ENCODE measurements at places on chromosomes 6 and 20. TPM values are rescaled to one million over a fixed set of nuclear protein-coding genes. Genes with fewer than 3 reads are reported as not detected.
A peak's percentile ranks its signal among the peaks of the same experiment; 100 is the strongest.

DNA sequence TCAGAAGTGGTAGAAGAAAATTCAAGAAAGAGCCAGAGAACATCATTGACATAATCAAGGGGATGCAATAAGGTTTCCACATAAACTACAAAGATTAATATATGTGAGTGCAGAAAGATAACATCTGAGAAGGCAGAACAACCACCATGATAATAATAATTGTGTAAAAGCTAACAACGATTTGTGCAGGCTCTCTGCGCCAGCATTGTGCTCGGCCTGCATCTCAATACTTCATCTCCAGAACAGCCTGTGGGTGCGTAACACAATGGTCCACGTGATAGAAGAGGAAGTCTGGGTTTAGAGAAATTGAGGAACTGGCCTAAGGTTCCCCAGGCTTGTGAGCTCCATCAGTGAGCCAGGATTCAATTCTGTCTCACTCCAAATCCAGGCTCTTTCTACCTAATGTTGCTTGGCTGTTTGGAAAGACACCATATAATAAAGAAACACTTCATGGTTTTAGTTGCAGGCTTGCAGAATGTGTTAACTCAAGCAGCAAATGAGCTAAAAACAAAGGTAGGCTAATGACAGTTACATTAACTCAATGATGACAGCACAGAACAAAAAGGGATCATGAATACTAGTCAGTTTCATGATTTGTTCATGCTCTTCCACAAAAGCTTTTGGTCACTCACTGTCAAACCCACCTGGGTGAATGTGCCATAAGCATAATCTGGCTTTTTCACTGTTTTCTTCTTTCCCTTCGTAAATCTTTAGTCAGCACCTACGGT lies 71.2 kb downstream of the LY86 start:
- peak; percentile 50 for DNase-seq

DNA sequence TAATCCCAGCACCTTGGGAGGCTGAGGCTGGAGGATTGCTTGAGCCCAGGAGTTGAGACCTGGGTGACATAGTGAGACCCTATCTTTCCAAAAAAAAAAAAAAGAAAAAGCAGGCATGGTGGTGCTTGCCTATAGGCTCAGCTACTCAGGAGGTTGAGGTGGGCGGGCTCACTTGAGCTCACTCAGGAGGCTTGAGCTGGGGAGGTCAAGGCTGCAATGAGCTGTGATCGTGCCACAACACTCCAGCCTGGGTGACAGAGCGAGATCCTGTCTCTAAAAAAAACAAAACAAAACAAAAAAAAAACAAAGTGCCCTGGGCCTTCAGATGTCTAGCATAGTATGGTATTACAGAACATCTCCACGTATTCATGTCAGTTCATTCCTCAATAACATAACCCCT lies 42.9 kb downstream of the ZFAND3 start:
- no peak for DNase-seq

DNA sequence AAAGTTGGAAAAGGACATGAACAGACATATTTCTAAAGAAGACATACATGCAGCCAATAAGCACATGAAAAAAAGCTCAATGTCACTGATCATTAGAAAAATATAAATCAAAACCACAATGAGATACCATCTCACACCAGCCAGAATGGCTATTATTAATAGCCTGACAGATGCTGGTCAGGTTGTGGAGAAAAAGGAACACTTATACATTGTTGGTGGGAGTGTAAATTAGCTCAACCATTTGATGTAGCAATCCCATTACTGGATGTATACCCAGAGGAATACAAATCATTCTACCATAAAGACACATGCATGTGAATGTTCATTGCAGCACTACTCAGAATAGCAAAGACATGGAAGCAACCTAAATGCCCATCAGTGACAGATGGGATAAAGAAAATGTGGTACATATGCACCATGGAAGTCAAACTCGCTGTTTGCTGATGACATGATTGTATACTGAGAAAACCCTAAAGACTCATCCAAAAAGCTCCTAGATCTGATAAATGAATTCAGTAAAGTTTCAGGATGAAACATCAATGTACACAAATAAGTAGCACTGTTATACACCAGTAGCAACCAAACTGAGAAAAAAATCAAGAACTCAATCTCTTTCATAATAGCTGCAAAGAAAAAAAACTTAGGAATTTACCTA lies 196.8 kb downstream of the ADGB start:
- DNase-seq = no peak

- DNase-seq = no peak
Measured at GRCh38 chr6:127205036-127205435, 61.6 kb upstream of the RNF146 start.

- DNase-seq = no peak
Measured at GRCh38 chr6:1665214-1665613, 55.5 kb downstream of the FOXC1 start.

DNA sequence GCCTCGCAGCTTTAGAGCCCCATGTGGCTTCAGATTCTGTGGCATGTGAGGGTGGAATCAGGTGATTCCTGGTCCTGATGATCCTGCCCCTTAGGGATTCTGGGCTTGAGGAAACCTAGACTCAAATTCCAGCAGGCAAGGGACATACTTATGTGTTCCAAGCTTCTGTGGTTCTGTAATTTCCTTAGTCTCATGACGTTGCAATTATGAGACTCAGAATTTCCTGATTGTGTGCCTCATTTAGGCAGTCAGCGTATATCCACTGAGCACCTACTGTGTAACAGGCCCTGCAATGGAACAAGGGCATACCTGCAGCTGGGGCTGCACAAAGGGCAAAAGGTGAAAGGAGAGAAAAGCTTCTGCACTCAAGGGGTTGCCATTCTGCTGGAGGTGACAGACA lies 11.6 kb upstream of the BPIFB4 start:
- no peak for DNase-seq

DNA sequence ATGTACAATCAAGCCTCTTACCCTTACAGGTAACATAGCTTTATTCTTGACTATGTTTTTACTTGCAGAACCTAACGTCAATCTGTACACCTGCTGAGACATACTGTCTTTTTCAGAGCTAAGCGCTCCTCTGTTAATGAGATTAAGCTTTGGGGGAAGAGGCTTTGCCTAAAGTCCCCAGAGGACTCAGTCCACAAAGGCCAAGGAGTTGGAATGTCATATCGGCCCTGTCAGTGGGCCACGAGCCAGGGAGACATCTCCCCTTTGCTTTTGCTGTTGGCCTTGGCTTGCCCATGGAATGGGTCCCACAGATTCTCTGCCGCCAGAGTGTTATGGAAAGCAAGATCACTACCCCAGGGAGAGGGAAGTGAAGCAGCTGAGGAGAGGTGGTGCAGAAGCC lies 64.1 kb upstream of the SOX4 start:
- DNase-seq = no peak

- DNase-seq = no peak
Measured at GRCh38 chr6:157747370-157747769, 75.7 kb upstream of the SNX9 start.

GRCh38 chr6:9208966-9209365 lies 773.6 kb upstream of the SLC35B3 start:
- DNase-seq = no peak

DNA sequence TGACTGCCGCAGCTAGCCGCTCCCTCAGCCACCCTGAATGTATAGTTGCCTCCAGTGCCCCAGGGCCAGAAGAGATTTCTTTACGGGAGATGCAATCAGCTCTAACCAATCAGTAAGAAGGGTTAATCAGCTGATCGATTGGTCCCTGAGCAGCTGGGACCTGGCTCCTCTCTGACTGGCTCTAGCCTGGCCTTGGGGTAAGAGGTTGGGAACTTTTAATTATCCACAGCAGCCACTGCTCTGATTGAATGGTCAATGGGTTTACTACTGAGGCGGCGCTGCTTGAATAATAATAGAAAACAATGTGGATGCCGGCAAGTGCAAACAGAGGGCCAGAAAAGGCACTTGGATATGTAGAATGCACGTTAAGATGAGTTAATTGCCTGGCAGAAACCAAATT lies 99.8 kb downstream of the TFAP2A start:
- DNase-seq = no peak

- no peak for DNase-seq
Measured at GRCh38 chr6:128280960-128281359, 239.4 kb downstream of the PTPRK start.

DNA sequence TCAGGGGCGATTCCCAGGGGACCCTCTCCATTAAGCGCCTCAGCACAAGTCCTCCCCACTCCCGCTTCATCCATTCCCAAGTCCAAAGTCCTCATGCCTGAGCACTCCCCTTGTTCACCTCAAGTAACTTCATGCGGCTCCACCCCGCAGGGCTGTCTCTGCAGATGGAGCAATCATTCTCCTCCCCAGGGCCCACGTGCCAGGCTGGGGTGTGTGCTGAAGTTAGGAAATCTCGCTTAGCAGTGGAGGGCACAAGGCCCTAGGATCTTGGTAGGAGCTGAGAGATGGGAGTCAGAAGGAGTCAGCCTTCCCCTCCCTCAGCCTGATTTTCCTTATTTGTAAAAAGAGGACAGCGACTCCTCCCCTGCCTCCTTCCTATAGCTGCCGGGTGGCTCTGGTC lies 3.5 kb downstream of the TGM3 start:
- peak; percentile 71 for DNase-seq

DNA sequence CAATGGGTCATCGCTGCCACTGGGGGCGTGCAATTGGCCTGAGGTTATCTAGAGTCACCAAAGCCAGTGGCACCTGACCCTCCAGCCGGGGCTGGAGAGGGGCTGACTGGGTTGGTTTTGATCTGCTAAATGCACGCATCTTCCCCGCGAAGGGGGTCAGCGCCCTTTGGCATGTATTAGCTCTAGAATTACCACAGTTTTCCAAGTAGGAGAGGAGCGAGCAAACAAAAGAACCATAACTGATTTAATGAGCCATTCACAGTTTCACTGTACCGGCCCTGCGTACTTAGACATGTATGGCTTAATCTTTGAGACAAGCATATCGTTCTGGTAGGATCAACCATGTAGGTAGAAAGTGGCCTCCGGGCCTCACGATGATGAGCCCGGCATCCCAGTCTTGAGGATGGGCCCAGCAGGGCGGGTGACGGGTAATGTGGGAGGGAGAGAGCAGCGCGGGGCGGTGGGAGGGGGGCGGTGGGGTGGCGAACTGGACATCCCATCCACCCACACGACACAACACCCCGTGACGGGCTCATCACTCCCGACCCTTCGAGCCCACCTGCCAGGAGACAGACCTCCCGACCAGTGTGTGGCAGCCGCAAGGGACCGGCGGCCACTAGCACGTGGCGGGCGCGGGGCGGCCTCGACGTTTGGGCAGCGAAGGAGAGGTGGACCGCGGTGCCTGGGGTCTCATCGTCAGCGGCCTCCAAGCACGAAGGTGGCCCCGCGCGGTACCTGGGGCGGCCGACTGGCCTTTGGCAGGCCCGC lies 1957.5 kb upstream of the DEFB115 start:
- DNase-seq = no peak

DNA sequence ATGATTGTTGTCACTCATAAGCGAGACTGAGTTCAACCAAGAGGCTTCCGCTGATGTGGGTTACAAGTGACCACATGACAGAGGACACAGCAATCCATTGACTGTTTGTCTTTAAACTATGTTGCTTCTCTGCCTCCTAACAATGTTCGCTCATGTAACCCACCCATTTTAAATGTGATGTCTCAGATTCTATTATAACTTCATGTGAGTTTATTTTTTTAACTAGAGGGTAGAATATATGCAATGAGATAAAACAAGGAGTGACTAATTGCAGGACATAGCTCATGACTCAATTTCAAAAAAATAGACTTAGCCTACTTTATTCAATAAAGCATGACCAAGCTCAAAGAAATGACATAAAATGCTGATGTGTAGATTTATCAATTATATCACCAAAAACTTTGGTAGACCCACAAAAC lies 119.2 kb upstream of the SASH1 start:
- no peak for DNase-seq

- no peak for DNase-seq
Measured at GRCh38 chr6:166617359-166617758, 9.7 kb downstream of the RPS6KA2 start.

DNA sequence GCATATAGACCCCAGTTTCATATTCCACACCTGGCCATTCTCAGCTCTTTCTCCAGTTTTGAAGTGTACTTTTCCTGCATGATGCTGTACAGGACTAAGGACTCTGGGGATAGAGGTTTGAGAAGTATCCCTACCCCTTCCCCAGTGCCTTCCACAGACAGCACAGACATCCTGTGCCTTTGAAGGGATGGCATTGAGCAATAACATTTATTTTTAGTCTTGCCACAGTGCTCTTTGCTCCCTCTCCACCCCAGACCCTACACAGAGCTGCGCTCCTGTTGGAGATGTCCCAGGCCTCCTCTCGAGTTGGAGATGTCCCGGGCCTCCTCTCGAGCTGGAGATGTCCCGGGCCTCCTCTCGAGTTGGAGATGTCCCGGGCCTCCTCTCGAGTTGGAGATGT lies 275.8 kb downstream of the FARS2 start:
- no peak for DNase-seq

DNA sequence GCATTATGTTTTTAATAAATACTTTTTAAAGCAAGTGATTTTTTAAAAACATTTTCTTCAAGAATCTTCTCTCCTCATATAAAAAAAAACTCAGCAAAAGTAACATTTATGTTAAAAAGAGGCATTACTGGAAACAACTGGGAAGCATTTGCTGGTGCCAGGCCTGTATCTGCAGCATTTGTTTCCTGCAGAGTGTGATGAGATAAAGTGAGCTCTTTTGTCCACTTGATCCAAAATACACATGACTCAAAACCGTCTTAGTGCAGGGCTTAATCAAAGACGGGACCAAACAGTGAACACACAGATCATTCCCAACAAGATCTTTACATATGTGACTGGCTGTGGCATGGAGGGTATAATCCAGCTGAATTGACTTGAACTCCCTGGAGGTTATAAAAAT lies 28.3 kb upstream of the RIPPLY2 start:
- DNase-seq = no peak

- peak; percentile 62 for DNase-seq
Measured at GRCh38 chr6:31681135-31681671, 336 bp upstream of the LY6G5C start.

Gene MEP1A
- not detected for total RNA-seq

Gene BHLHE23
- total RNA-seq = not detected

Gene SLC22A3
- total RNA-seq = 3.0 TPM

Gene TASP1
- total RNA-seq = 8.6 TPM

Gene SPINT4
- total RNA-seq = not detected

Gene CD2AP
- total RNA-seq = 14.1 TPM

Gene NFKBIE
- 8.7 TPM for total RNA-seq

Gene NUDT3
- 41.1 TPM for total RNA-seq

Gene C20orf144
- total RNA-seq = not detected

Gene ETV7
- not detected for total RNA-seq

Gene COX4I2
- 7.6 TPM for total RNA-seq

Gene SYNDIG1
- total RNA-seq = 32.7 TPM

Gene TREM1
- 1.4 TPM for total RNA-seq

Gene TMEM151B
- not detected for total RNA-seq

Gene DDR1
- total RNA-seq = 21.2 TPM

Gene LAMA2
- total RNA-seq = 177 TPM
